ENCODE measurements at places on chromosomes 5 and 9. TPM values are rescaled to one million over a fixed set of nuclear protein-coding genes. Genes with fewer than 3 reads are reported as not detected.
A peak's percentile ranks its signal among the peaks of the same experiment; 100 is the strongest.

GRCh38 chr5:111061618-111062017, 9.9 kb upstream of the TSLP start:
- no peak for DNase-seq

The PRR16 gene
- total RNA-seq = 4.5 TPM

- no peak for DNase-seq
Observed at GRCh38 chr9:137302118-137302448, at the start of gene NRARP. Gene NRARP (minus strand): TSS chr9:137302271. CDS start chr9:137301928, 343 bp downstream.

DNA sequence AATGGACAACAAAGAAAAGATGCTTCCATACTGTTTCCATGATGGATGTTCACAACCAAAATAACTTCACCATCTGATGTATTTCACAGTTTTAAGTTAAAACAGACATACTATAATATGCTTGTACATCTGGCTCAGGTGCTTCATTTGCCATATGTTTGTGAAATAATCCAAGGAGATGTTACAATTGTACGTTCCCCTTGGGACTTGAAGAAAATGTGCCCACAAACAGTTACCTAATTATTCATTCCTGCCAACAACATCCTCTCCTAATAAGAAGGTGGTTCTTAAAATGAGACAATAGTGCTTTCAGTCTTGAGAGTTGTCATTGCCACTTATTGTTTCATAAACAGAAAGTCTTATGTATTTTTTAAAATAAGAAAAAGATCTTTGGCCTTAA, 33.1 kb upstream of the SMARCA2 start:
- DNase-seq = no peak

DNA sequence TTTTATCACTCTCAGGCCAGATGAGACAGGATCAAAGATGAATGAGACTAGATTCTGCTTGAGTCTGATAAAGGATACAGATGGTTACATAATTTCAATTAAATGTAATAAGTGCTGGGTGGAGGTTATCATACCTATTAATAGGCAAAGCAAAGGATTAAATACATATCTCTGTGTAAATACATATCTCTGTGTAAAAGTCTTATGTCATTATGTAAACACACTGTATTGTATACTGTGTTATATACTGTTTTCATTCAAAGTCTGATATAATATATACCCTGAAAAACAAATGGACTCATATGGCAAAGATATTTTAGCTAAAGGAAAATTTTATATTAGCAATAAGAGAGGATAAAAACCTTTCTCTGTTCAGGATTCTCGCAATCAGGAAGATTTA, 605.8 kb upstream of the PTGER4 start:
- no peak for DNase-seq

The CCDC187 gene
- total RNA-seq = 0.41 TPM

The DND1 gene
- total RNA-seq = not detected

DNA sequence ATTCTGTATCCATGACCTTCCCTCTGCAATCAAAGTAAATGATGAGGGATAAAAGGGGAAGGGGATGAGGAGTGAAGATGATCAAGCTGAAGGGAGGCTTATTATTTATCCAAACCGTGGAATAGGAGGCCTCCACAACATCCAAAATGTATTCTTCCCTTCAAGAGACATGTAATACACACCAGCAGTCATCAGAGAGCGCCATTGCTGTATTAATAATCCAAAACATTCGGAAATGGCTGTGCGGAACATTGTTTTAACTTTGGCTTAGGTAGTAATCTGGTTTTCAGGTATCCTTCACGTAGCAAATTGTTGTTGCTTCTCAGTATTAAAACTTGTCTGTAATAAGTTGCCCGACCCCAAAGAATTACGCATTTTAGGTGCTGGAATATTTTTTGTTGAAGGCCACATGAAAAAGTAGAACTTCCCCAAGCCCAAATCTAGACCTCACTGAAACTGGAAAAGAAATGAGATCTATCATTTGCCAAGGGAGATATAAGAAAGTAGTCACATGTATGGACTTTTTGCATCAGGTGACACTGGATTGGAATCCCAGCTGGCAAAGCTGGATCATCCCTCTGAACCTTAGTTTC, 2.6 kb upstream of the BOD1 start:
- peak; percentile 61 for DNase-seq

- DNase-seq = peak; percentile 69
Observed at GRCh38 chr9:17004500-17004899, 130.3 kb upstream of the CNTLN start.

DNA sequence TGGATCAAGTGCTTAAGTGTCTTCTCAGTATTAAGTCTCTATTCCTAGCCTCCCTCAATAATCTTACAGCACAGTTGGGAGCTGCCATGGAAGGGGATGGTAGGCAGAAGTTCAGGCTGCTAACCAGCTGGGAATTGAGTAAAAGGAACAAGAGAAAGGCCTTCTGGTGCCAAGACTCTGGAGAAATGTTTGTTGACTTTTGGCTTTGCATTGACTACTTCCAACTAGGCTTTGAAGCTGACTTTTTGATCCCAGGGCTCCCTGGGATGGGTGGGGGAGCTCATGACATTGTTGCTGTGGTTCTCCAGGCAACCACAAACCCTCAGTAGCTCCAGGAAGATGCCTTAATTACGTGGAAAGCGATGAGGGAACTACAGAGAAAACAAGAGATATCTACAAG, 85.2 kb upstream of the HTR4 start:
- DNase-seq = no peak

- no peak for DNase-seq
Observed at GRCh38 chr5:44278469-44278868, 110.8 kb downstream of the FGF10 start.

The C7 gene
- total RNA-seq = not detected

The REEP2 gene
- total RNA-seq = 8.9 TPM

DNA sequence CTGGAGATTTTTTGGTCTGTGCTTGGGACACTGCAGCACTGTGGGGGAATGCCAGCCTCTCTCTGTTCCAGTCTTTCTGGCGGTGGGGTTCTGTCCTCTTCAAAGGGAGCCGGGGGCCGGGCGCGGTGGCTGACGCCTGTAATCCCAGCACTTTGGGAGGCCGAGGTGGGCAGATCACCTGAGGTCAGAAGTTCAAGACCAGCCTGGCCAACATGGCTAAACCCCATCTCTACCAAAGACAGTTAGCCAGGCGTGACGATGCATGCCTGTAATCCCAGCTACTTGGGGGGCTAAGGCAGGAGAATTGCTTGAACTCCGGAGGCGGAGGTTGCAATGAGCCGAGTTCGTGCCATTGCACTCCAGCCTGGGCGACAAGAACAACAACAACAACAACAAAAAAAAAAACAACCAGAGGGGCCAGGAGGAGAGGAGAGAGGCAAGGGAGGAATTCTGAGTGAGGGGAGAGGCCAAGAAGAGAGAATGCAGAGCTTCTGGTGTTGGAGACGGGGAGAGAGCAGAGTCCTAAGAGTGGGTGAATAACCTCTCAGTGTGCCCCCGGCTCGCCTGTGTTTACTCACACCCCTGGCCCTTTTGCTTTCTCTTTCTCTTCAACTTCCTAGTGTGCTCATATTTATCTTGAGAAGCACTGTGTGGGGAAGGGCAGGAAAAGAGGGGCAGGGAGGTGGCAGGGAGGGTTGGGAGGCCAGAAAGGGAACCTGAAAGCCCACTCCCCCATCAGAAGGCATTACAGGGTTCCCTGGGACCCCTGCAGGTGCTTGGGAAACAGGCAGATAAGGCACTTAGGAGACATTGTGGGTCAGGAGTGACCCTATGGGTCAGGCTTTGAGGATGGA, 3.2 kb upstream of the SET start:
- no peak for DNase-seq

GRCh38 chr5:19988457-19988856, 457 bp upstream of the CDH18 start:
- DNase-seq = no peak

The ASPN gene
- not detected for total RNA-seq

- no peak for DNase-seq
Observed at GRCh38 chr5:1481266-1481958, 36.2 kb upstream of the SLC6A3 start.

DNA sequence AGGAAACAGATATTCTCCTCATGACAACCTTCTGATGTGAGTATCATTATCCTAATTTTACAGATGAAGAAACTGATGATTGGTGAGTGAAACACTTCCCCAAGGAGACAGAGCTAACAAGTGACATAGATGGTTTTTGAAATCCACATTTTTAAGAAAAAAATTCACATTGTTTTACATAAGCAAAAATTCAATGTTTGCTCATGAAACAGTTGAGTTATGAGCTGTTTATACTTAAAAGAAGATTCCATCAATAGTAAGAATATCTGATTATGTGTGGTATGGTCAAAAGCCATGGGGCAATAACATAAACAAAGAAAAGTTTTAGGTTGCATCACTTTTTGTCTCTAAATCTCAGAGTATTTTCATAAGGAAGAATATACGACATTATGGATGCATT, 167.9 kb upstream of the PAPPA start:
- DNase-seq = no peak

The CER1 gene
- total RNA-seq = not detected

The SPINK5 gene
- 0.95 TPM for total RNA-seq

- DNase-seq = no peak
Observed at GRCh38 chr5:106392766-106393165, 1278.0 kb downstream of the EFNA5 start.

The FGF18 gene
- total RNA-seq = 3.6 TPM

DNA sequence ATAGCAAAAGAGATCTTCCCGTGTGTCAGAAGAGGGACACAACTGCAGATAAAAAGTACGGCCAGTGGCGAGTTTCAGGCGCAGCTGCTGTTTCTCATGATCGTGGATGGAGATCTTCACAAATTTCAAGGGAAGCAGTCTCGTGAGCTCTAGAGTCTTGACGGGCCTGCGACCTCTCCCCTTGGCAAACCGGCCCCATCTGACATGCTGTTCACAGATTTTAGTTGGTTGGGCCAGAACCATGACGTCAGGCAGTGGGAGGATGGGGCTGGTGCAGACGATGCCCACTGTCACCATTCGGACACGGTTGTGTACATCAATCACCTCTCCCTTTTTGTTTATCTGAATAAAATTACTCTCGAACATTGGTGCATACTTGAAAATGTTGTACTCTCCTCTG, 396 bp downstream of the GARIN3 start:
- DNase-seq = no peak

DNA sequence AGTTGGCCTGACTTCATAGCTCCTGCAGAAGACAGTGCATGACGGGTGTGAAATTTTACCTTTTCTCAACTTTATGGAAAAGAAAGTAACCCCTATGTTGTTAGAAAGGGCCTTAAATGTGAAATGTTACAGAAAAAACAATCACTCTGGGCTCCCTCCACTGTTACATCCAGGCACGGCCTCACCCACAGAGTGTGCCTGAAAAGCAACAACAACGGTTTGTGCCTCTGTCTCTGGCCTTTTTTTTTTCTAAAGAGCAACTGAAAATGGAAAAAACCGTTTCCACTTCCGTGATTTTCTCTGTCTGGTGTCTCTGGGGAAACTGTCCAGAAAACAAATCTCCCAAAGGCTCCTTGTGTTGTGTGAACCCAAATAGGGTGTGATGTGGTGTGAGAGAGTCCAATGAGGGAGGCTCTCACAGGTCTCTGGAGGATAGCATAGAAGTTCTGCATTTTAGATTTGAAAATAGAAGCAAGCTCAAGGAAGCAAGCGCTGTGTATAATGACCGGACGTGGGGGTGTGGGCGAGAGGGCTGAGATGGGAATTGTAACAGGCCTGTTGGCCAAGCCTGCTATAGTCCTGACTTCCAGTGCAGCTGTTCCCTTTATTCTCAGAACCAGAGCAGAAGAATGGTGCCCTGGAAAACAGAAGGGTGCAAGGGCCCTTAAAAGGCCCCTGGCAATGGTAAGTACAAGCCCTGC, 221.8 kb upstream of the TUT7 start:
- no peak for DNase-seq

The FOXD4L6 gene
- total RNA-seq = not detected

DNA sequence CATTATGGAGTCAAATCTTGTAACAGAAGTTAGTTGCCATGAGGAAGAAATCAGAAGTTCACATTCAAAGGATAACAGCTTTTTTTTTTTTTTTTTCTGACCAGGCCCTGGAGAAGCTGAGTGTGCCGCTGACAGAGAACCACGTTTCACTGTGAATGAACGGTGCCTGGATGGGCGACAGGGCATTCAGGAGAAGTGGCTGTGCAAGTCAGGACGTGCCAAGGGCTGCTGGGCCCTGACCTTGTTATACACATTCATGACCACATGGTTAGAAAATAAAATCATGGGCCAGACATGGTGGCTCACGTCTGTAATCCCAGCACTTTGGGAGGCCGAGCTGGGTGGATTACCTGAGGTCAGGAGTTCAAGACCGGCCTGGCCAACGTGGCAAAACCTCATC, 91.6 kb downstream of the ANKH start:
- no peak for DNase-seq

DNA sequence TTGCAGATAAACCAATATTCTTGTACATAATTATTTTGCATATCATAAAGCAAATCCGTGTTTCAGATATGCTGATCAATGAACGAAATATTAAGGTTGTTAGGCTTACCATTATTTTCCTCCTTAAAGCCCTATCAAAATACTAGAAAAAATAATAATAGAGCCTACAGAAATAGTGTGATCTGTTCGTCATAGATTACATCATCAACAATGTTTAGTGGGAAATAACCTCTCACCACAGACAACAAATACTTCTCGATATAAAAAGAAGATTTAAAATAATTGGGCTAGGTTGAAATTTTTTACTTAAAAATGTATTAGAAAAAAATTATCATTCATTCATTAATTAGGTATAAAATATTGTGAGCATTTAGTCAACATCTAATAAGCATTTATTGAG, 71.0 kb upstream of the ADCY2 start:
- no peak for DNase-seq

- DNase-seq = no peak
Observed at GRCh38 chr5:73367650-73368049, 80.9 kb downstream of the FOXD1 start.

- DNase-seq = no peak
Observed at GRCh38 chr9:138003485-138004190, 126.1 kb downstream of the CACNA1B start.

The COL15A1 gene
- total RNA-seq = not detected

DNA sequence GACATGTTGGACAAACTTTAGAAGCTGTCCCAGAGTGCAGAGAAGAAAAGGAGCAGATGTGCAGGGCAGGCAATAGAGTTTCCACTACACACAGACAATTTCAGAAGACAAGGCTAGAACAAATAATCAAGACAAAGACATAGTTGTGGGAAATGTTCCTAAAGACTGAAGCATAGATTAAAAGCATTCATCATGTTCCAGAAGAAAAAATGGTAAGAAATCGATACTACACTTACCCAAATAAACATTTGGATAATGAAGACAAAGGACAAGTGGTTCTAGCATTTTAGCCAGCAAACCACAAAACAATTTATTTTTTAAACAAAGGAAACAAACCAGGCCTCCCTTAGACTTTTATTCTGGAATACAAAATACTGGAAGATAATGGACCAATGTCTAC, 97.9 kb downstream of the FSTL4 start:
- DNase-seq = no peak

The ZNF608 gene
- 24.7 TPM for total RNA-seq

DNA sequence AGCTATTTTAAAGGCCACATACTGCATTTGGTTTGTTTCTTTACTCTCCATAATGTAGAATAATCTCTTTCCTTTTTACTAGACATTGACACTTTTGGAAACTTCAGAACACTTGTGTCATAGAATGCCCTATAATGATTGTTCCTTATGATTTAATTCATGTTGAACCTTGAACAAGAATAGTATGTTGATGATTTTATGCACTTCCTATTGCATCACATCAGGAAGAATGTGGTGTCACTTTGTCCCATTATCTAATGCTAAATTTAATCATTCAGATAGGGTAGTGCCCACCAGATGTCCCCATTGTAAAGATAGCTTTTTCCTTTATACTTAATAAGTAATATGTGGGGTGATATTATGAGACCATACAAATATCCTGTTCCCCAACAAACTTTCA, 19.4 kb upstream of the DEPDC1B start:
- DNase-seq = no peak

GRCh38 chr5:1155191-1156032, 43.5 kb upstream of the SLC12A7 start:
- DNase-seq = no peak

Measured in Caki2 (cell line).